ENCODE measurements at places on chromosomes 1 and 21. TPM values are rescaled to one million over a fixed set of nuclear protein-coding genes. Genes with fewer than 3 reads are reported as not detected.

The GFI1 gene
- 92.4 TPM for total RNA-seq

The OR2T2 gene
- not detected for total RNA-seq

The HES2 gene
- 1.1 TPM for total RNA-seq

The TP73 gene
- total RNA-seq = 1.4 TPM

The FMO2 gene
- total RNA-seq = not detected

The OR6N1 gene
- total RNA-seq = not detected

The ACKR1 gene
- not detected for total RNA-seq

The RUNX3 gene
- 186 TPM for total RNA-seq

The DMRTA2 gene
- total RNA-seq = not detected

The PDPN gene
- not detected for total RNA-seq

The RNU1-3 gene
- total RNA-seq = 2,251 TPM

The KLF17 gene
- not detected for total RNA-seq

The NR0B2 gene
- not detected for total RNA-seq

The ELAPOR1 gene
- 5.7 TPM for total RNA-seq

The PGLYRP4 gene
- total RNA-seq = not detected

The RAP1GAP gene
- 0.54 TPM for total RNA-seq

The GJA8 gene
- not detected for total RNA-seq

The TACSTD2 gene
- total RNA-seq = not detected

The KIF14 gene
- total RNA-seq = 17.0 TPM

The FCRL4 gene
- not detected for total RNA-seq

The RHBDL2 gene
- total RNA-seq = not detected

The BMP8B gene
- 0.12 TPM for total RNA-seq

The PTGER3 gene
- 10.0 TPM for total RNA-seq

The AHCYL1 gene
- 52.6 TPM for total RNA-seq

The NIBAN1 gene
- 49.8 TPM for total RNA-seq

The ATP6V1G3 gene
- not detected for total RNA-seq

The OR14A2 gene
- not detected for total RNA-seq

The RAB13 gene
- total RNA-seq = 1.3 TPM

The RNF186 gene
- total RNA-seq = not detected
